ENCODE measurements at places on chromosomes 6 and 20. TPM values are rescaled to one million over a fixed set of nuclear protein-coding genes. Genes with fewer than 3 reads are reported as not detected.

The CAP2 gene
- total RNA-seq, result 11.6 TPM

DNA sequence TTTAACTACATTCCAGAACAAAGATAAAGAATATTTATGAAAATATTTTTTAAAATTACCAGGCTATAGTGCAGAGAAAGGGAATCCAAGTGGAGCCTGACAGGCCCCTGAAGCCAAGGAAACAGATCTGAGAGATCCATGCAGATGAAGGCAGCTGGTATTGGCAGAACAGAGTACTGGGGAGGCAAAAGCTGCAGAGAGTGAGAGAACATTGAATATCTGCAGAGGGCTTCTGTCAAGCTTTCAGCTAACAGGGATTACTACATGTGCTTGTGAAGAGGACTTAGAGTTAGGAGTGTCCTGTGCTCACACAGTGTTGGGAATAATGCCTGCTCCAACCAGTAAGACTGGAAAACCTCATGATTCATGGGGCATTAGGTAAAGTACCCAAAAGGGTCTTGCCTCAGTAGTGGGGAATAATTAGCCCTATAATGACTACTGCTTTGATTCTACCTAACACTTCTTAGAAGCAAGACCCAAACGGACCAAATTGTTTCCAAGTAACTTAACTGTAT lies 657.2 kb downstream of the DHX35 start:
- no peak for DNase-seq

The MRS2 gene
- 21.3 TPM for total RNA-seq

The OR2B6 gene
- not detected for total RNA-seq
